ENCODE measurements at places on chromosomes 6 and 20. TPM values are rescaled to one million over a fixed set of nuclear protein-coding genes. Genes with fewer than 3 reads are reported as not detected.

CHMP4B gene
- total RNA-seq: 197 TPM

FOXF2 gene
- total RNA-seq: 28.8 TPM

TRDN gene
- total RNA-seq: not detected

LY6G5C gene
- total RNA-seq: 0.77 TPM

TGM3 gene
- 0.05 TPM for total RNA-seq

C20orf144 gene
- 0.13 TPM for total RNA-seq

GABRR1 gene
- not detected for total RNA-seq

HLA-DMB gene
- total RNA-seq: 2.3 TPM

RBM12 gene
- 79.2 TPM for total RNA-seq

PPP1R14C gene
- 0.78 TPM for total RNA-seq

NT5DC1 gene
- 22.3 TPM for total RNA-seq

PRRT1 gene
- total RNA-seq: 0.74 TPM

CFB gene
- 3.3 TPM for total RNA-seq

OOEP gene
- total RNA-seq: not detected

FOXS1 gene
- 0.46 TPM for total RNA-seq

Measured in A549 treated with RU486 at 1 μM for 4 hours (cell line).